ENCODE measurements at places on chromosomes 12 and 14. TPM values are rescaled to one million over a fixed set of nuclear protein-coding genes. Genes with fewer than 3 reads are reported as not detected.
A peak's percentile ranks its signal among the peaks of the same experiment; 100 is the strongest.

BICDL1 gene
- 62.4 TPM for polyA plus RNA-seq

CCDC177 gene
- polyA plus RNA-seq = 0.05 TPM

DBX2 gene
- polyA plus RNA-seq = not detected

RNU4-1 gene
- polyA plus RNA-seq = not detected

ASIC1 gene
- 5.1 TPM for polyA plus RNA-seq

KRT77 gene
- not detected for polyA plus RNA-seq

MMP19 gene
- 0.68 TPM for polyA plus RNA-seq

ADAM20 gene
- 0.11 TPM for polyA plus RNA-seq

CHURC1 gene
- polyA plus RNA-seq = 52.7 TPM

E2F7 gene
- 9.6 TPM for polyA plus RNA-seq

PRPF40B gene
- 23.4 TPM for polyA plus RNA-seq

- no peak for DNase-seq
These were observed 20.2 kb downstream of the TCHP start for GRCh38 chr12:109920261-109920780.

DNA sequence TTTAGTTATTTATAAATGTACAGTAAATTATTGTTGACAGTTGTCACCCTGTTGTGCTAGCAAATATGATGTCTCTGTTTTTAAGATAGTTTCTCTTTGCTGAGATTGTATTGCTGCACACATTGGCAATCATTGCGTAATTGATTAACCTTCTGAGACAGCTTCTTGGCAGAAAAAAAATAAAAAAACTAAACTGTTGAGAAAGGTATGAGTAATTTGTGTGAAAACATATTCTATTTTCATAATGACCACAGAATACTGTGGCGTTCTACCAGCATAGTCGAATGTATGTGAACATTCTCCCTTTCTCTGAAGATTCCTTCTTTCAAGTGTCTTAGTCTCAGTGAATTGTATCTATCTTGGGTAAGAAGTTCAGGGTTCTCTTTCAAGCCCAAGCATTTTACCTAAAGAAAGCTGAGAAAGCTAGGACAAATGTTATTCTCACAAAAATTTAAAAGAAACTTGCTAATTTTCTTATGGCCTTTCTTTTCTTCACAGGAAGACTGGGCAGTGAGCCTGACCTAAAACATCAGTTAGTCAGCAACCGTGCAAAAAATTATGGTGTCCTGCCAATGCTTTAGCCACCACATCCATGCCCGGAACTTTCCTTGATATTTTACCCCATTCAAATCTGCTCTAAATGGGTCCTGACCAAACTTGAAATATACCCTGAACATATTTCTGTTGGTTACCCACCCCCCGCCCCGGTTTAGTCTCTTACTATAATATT lies 69.0 kb upstream of the REP15 start:
- no peak for DNase-seq

GRCh38 chr14:80223696-80224465 lies 12.6 kb upstream of the DIO2 start:
- DNase-seq = no peak

- no peak for DNase-seq
These were observed 25.3 kb downstream of the VASH1 start for GRCh38 chr14:76786601-76787000.

- DNase-seq = no peak
These were observed 181.9 kb downstream of the PRKCH start for GRCh38 chr14:61503167-61503801.

GRCh38 chr12:111635524-111635923 lies 36.4 kb upstream of the ATXN2 start:
- DNase-seq = no peak

DNA sequence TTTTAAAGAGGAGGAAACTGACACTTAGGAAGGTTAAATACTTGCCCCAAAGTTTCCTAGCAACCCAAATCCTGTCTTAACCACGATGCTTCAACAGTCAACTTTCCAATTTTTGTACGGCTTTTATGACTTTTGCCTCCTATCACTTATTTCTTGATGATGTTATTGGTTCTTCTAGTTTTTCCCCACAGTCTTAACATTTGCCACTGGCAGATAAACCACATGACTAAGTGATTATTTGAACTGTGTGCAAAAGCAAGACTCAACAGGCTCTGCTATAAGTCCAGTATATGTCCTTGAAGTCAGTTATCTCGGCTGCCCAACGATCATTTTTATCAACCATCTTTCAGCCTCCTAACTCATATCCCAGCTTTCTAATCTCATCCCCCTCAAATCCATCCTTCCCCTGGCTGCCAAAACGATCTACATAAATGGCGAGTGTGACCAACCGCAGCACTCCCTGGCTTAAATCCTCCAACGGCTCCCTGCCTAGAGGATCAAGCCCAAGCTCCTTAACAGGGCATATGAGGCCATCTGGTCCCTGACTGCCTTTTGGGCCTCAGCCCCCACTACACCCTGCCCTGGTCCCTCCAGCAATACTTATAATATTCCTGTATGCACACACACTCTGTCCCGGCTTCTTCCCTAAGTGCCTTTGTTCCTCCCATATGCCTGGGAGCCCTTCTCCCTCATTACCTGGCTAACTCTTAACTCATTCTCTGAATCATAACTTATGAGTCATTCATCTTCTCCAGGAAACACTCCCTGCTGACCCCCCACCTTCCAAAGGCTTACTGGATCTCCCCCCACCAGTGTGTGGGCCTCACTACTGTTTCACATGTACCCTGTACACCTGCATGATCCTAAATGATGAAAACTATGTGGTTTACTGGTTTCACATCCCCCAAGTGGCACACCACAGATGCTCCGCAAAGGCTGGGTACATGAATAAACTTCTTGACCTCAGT lies 8.8 kb downstream of the VPS37B start:
- no peak for DNase-seq

DNA sequence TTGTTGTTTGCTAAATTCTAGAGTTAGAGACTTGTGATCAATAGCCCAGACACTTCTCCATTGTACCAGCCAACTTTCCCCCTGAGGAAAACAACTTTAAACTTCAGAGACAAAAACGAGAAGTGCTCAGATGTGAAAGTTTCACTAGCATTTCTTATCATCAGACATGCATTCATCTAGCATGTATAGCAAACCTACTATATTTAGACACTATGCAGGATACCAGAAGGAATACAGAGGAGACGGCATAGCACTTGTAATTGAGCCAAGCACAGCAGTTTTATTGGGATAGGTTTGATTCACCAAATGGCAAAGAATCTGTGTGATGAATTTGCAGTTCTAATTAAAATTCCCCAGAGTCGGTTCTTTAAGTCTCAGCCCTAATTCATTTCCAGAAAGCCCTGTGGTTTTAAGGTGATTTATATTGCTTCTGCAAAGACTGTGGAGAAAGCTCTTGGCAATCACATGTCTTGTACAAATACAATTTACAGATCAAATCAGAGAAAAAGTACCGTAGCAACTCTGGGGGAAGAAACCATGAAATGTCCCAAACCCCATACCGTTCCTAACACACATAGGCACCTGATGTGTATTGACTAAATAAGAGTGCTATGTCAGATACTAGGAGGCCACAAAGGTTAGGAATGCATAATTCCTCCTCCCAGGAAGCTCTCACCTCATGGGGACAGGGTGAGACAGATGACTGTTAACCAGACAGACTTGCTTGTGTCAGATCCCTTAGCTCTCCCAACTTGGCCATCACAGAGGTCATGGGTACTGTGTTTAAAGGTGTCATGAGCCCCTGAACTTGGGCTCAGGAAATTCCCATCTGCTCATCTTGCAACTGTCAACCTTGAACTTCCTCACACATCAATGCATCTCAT lies 69.6 kb upstream of the KRAS start:
- DNase-seq = no peak

GRCh38 chr12:23576372-23576771 lies 373.1 kb downstream of the SOX5 start:
- no peak for DNase-seq

- DNase-seq = no peak
These were observed 97.5 kb upstream of the NEDD1 start for GRCh38 chr12:96809522-96809921.

GRCh38 chr14:45664668-45665356 lies 411.8 kb upstream of the MIS18BP1 start:
- DNase-seq = no peak

GRCh38 chr12:1592444-1593173 lies 1.8 kb downstream of the FBXL14 start:
- DNase-seq = no peak

GRCh38 chr12:57479376-57480115 lies at the start of gene ARHGAP9:
Gene ARHGAP9 (minus strand): TSS chr12:57479866. CDS start chr12:57479406, 460 bp downstream.
- no peak for DNase-seq

DNA sequence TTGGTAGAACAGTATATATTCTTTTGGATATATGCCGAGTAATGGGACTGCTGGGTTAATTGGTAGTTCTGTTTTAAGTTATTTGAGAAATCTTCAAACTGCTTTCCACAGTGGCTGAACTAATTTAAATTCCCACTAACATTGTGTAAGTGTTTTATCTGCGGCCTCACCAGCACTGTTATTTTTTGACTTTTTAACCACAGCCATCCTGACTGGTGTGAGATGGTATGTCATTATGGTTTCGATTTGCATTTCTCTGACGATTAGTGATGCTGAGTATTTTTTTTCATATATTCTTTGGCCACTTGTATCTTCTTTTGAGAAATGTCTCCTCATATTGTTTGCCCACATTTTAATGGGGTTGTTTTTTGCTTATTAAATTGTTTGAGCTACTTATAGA lies 357.4 kb downstream of the C12orf50 start:
- DNase-seq = no peak

DNA sequence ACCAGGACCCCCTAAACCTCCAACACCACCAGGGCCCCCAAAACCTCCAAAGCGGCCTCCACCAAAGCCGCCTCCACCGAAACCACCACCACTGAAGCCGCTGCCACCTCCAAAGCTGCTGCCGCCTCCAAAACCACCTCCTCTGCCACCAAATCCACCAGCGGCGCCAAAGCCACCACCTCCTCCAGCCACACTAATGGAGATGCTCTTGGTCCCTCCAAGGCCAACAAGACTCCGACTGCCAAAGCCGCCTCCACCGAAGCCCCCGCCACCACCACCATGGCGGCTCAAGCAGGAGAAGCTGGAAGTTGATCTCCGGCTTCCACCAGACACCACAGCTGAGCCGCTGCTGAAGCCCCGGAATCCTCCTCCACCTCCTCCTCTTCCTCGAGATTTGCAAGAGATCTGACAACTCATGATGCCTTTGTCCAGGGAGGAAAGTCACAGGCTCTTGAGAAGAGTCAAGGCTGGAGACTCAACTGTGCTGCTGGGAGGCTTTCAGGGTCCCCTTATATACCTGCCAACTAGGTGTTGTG lies at the start of gene KRT2:
KRT2 (minus strand) TSS at position 486 of the 536 bp plus-strand sequence; CDS start at position 417, 69 bp downstream.
- DNase-seq = no peak

GRCh38 chr12:10652192-10652591 lies 21.7 kb downstream of the STYK1 start:
- DNase-seq = no peak

DNA sequence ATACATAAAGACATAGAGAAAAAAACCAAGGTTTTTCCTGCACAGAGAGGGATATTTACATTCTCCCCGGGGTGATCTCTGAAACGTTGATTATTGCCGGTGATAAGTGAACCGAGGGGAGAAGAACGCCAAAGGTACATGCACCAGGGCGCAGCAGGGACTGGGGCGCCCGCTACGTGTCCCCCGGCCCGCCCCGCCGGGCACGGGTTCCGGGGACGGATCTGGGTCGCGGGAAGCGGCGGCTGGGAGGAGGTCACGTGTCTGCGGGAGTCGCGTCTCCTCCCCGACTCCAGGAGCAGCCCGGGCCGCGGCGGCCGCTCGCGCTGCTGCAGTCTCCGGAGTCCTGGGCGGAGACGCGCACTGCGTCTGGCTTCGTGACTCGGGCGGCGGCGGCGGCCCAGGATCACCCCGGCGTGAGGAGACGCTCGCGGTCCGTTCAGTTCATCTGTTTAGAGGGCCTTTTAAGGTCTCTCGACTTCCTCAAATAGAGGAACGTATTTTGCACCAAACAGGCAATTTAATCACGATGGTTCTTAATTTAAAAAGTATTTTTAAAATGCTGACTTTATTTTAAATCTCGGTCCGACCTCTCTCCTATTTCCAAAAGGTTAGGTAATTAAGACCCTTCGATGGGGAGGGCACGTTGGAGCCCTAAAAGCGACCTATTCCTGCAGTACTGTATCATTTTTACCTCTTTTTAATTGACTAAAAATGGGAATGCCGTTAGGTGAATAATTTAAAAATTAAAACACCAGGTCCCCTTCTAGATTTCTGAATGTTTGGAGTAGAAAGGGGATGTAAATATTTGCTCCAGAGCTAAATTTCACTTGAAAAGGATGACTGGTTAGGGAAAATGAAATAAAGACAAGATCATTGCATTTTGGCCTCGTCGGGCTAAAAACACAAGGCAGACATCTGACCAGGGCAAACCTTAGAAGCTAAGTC lies 1.8 kb upstream of the BHLHE41 start:
- DNase-seq = peak; percentile 67

DNA sequence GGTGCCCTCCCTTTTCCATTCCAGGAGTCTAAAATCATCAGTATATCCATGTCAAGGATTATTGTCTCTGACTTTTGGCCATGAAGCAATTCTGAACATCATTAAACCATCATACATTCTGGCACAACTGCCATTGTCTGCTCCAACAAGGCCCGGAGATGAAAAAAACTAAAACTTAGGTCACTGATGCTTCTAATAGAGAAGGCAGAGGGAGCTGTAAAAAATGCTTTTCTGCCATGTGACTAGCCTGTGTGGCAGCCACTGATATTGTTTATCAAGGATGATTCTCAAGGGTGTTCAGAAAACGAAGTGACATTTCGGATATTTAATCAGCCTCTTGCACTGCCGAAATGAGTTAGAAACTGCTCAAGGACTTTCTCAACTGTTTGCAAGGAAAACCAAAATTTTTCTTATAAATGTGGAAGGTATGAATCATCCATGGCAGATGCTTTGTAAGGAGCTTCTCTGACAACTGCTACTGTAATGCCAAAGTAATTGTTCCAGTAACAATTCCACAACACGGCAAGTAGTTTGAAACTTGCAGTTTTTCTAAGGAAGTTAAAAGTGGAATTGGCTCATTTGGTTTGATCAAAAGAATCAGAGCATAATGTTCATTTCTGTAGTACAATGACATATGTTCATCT lies 1076.5 kb upstream of the FLRT2 start:
- DNase-seq = no peak

DNA sequence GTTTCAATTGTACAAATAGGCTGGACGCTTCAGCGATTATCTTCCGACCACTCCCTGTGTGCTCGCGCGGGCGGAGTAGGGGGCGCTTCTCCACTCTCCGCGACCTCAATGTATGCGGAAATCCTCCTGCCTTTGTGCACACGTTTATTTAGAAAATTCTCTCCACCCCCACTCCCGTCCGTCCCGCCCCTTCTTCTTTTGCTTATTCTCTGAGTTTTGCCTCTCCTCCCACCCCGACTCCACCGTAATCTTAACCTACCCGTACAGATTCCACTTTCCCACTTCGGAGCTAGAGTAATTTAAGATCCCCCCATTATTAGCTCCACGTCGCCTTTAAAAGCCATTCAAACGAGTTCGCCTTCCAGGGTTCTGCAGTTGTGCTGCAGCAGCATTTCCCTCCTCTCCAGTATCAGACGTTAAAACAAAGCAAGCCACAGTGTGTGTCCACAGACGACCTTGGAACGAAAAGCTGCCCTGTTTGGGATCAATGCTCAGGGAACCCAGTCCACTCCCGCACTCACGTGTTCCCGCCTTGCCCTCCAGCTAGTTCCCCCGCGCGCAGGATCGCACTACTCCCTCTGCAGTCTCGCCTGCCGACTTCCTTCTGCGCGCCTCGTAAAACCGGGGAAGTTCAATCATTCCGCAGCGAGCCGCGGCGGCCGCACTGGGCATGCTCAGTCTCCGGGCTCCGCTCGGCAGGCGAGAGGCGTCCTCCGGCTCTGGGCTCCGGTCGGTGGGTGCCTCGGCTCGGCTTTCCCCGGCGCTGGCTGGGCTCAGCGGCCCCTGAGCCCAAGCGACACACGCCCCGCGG lies at the start of gene ANO6:
ANO6 (plus strand) TSS at position 677 of the 811 bp plus-strand sequence. CDS start 227 bp downstream, outside the sequence.
- peak; percentile 81 for DNase-seq

- no peak for DNase-seq
These were observed at the start of gene C3AR1 for GRCh38 chr12:8065991-8066594. Gene C3AR1 (minus strand): TSS chr12:8066359. CDS start chr12:8060185, 6,174 bp downstream.
